ENCODE measurements at places on chromosomes 11 and 22.

DNA sequence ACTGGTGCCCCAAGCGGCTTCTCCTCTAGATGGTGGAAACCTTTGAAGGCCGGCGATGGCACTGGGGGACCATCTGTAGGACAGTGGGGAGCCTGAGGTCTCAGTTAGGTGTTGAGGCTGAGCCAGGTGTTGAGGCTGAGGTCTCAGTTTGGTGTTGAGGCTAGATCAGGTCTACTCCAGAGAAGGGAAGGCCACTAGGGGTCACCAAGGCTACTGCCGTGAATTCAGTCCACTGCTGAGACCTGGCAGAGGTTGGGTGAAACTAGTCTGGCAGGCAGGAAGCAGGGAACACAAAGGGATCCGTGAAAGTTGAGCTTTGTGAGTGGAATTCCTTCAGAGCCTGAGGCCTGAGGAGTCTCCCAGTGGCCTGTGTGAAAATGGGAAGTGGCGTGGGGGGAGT, 123.8 kb upstream of the FGF3 start:
- DNase-seq, result no peak

GRCh38 chr11:8204596-8204995, 35.8 kb upstream of the RIC3 start:
- no peak for DNase-seq

- no peak for DNase-seq
Measured at GRCh38 chr11:62794201-62794775, 2.5 kb upstream of the TMEM223 start.

DNA sequence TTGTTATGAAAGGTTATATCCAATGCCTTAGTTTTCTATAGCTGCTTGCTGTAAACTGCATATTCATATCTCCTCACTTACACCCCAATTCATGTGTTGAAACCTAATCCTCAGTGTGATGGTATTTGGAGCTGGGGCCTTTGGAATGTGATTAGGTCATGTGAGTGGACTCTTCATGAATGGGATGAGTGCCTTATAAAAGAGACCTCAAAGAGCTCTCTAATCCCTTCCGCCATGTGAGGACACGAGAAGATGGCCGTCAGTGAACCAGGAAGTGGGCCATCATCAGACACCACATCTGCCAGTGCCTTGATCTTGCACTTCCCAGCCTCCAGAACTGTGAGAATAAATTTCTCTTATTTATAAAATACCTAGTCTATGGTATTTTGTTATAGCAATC, 79.3 kb downstream of the CYP2R1 start:
- DNase-seq, result no peak

DNA sequence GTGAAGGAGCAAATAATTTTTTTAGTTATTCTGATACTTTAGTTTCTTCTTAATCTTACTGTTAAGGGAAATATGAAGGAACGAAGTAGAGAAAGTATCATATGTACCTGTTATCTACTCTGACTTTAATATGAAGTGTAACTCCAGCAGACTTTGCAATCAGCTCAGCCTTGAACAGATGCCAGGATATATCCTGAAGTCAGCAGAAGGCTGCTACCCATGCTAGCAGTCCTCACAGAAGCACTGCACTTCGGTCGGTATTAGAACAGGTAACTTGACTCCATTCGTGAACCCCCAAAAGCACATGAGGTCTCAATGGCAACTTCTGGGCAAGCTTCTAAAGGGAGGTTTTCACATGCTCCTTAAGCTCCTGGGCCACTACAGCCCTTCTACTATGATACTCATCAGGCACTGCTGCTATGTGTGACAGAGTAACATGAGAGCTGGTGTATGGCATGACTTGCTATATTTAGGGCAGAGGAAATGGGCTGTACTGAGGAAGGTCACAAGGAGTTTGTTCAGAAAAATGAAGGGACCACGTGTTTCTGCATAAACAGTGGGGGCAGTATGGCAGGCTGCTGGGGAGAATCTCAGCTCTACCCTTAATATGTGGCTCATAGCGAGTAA, 344.1 kb downstream of the SOX6 start:
- no peak for DNase-seq

GRCh38 chr22:48900626-48901025, 927.0 kb downstream of the BRD1 start:
- no peak for DNase-seq

GRCh38 chr11:92391808-92392207, 167.2 kb downstream of the FAT3 start:
- no peak for DNase-seq

- no peak for DNase-seq
Measured at GRCh38 chr11:134248910-134249480, 4.2 kb downstream of the THYN1 start.

DNA sequence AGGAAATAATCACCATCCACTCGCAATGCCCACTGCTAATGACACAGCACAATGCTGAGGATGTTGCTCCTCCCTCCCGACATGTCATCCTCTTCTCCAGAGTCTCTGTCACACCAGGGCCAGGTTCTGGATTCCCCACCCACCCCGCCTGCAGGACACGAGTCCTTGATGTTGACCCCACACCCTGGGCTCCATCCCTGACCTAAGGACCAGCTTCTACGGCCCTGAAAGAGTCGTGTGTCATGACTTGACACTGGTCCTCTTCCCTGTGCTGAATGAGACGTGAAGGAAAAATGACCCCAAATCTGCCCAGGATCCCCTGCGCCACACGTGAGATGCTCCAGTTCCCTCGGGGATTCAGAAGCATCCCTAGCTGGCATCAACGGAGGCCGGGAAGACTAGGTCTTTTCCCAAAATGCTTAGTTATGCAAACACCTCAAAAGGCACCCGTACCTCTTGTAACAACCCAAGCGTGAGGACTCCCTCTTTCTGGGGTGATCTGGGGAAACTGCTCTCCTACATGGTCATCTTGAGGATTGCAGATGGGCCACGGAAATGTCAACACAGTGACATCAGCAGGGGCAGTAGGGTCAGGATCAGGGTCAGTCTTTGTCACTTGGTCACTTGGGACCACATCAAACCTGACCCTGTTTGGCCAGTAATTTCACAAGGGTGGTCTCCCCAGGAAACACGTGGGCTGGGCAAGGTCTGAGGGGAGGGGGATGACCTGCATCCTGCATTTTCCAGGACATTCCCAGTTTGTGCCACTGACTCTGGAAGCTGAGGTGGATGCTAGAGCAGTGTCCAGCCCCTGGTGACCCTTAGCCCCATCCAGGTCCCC, 42.0 kb downstream of the IGLL5 start:
- DNase-seq, result no peak

GRCh38 chr22:43118953-43119458, 8.5 kb downstream of the BIK start:
- no peak for DNase-seq

DNA sequence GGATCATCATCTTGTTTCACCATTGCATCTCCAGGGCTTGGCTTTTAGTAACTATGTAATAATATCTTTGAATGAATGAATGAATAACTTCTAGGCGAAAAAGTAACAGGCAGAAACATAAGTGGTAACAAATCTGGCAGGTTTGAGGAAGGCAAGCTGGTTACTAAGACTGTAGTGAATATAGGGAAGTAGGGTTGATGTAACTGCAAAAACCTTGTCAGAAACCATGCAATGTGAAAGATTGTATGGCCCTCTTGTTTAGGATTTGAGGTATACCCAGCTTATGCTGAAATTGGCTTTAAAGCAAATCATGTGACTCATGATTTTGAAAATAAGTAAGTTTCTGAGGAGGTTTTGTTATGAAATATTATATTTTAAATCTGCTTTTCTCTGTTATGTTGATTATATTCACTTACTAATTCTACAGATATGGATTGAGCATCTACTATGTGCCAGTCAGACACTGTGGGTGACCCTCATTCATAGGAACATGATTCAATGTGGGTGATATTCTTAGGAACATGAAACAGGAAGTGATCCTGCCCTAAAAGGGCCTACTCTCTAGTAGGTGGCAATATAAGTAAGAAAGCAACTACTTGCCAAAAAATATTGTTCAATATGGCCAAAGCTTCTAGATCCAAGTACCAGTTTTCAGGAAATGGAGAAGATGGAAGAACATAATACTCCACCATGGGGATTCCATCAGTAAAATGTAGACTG, 115.5 kb upstream of the CCDC90B start:
- no peak for DNase-seq

DNA sequence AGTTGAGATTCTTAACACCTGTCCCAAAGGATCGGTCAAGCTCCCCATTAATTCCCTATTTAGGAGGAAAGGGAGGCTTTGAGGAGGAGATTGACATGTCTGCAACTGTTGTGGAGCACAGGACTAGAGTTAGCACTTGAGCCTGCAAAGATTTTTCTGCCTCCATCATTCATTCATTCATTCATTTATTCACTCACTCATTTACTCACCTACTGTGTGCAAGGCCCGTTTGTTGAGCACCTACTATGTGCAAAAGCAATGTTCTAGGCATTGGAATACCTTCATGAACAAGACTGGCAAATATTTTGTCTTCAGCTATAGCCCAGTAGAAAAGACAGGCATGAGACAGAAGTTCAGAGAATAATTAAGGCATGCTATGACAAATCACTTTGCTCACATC, 43.2 kb upstream of the CD82 start:
- DNase-seq, result no peak

GRCh38 chr11:13228572-13228971, 49.0 kb upstream of the BMAL1 start:
- DNase-seq, result no peak

DNA sequence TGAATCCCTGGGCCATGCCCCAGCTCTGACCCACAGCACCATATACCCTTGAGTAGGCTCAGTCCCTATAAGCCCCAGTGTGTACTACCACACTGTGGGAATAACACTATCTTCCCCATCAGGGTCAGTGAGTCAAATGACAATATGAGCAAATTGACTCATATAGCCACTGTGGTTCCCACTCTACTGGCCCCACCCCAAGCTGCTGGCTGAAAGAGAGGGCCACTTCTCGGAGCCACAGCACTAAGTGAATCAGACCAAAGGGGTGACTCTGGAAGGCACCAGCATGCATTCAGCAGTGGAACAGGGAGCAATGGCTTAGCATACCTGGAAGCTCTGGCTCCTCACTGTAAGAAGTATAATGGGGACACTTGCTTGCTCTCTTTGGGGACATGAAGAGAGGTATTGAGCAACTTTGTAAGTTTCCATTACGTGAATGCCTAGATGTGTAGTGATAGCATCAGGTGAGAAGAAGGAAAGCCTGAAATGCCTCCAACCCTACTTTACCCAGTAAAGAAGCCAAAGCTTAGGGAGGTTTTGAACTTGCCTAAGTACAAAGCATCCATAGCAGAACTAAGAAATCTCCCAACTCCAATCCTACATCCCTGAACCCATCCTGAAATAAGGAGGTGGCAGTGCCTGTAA, 13.5 kb downstream of the CD59 start:
- no peak for DNase-seq

- no peak for DNase-seq
Measured at GRCh38 chr11:16261836-16262644, 94.3 kb downstream of the SOX6 start.

DNA sequence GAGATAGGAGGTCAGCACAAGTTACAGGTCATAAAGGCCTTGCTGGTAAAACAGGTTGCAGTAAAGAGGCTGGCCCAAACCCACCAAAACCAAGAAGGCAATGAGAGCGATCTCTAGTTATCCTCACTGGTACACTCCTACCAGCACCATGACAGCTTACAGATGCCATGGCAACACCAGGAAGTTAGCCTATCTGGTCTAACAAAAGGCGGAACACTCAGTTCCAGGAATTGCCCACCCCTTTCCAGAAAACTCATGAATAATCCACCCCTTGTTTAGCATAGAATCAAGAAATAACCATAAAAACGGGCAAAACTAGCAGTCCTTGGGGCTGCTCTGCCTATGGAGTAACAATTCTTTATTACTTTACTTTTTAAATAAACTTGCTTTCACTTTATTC, 43.5 kb upstream of the B3GAT1 start:
- DNase-seq, result no peak

GRCh38 chr11:15636521-15637089, 521.9 kb downstream of the INSC start:
- no peak for DNase-seq

GRCh38 chr11:73221451-73221850, 3.4 kb downstream of the P2RY2 start:
- DNase-seq, result no peak

GRCh38 chr22:19233189-19233661, 54.7 kb upstream of the SLC25A1 start:
- DNase-seq, result no peak

GRCh38 chr11:10358696-10359095, 53.8 kb downstream of the ADM start:
- DNase-seq, result no peak

DNA sequence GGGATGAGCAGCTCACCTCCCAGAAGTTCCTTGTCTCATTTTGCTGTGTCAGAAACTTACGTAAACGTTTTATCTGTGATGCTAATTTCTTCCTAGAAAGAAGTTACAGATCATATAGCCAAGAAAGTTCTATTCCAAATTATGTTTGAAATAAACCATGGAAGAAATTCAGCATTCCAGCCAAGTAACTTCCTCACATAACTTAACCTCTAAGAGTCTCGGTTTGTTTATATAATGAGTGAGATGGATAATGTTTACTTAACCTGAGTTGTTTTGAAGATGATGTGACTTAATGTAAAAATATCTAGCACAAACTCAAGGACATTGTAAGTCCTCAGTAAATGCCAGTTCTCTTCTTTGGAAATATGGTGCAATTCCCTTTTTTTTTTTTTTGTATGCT, 8.9 kb upstream of the MUC15 start:
- DNase-seq, result no peak

DNA sequence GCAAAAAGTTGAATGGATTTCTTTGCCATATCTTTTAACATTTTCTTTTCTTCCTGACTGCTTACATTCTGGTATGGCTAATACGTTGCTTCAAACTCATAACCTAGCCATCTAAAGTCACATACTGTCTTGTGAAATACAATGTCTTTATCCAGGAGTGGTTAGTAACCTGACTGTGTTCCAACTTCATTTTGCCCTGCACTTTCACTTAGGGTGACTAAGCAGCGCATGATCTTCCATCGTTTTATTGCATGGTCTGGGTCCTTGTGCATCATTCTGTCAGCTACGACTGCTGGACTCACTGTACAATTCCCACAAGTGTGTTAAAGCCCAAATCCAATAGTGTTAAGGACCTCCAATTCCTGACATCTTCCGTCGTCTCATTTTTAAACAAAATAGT, 403.2 kb downstream of the NTM start:
- DNase-seq, result no peak

DNA sequence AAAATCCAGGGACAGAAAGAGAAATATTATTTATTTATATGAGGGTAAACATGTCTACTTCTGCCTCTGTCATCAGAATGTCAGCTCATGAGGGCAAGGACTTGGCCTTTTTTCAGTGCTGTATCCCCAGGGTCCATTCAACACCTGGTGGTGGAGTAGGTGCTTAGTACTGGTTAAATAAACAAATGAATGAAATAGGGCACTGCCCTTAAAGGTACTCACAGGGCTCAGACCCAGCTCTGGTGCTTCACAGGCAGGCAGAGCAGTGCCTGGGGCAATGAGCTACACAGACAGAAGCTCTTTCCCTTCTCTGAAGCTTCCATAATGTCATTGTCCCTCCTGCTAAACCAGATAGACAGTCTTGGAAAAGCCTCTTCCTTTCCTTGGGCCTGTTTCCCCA, 30.9 kb downstream of the P4HA3 start:
- DNase-seq, result no peak

- no peak for DNase-seq
Measured at GRCh38 chr22:29309332-29310064, 3.0 kb downstream of the GAS2L1 start.

GRCh38 chr22:26580240-26580962, 9.5 kb downstream of the TPST2 start:
- no peak for DNase-seq

- no peak for DNase-seq
Measured at GRCh38 chr11:91446267-91446666, 778.4 kb upstream of the FAT3 start.

GRCh38 chr11:101668236-101668635, 84.4 kb upstream of the TRPC6 start:
- DNase-seq, result no peak

Data from brain pericyte (primary cell).